ENCODE measurements at places on chromosomes 16 and 17. TPM values are rescaled to one million over a fixed set of nuclear protein-coding genes. Genes with fewer than 3 reads are reported as not detected.
A peak's percentile ranks its signal among the peaks of the same experiment; 100 is the strongest.

DNA sequence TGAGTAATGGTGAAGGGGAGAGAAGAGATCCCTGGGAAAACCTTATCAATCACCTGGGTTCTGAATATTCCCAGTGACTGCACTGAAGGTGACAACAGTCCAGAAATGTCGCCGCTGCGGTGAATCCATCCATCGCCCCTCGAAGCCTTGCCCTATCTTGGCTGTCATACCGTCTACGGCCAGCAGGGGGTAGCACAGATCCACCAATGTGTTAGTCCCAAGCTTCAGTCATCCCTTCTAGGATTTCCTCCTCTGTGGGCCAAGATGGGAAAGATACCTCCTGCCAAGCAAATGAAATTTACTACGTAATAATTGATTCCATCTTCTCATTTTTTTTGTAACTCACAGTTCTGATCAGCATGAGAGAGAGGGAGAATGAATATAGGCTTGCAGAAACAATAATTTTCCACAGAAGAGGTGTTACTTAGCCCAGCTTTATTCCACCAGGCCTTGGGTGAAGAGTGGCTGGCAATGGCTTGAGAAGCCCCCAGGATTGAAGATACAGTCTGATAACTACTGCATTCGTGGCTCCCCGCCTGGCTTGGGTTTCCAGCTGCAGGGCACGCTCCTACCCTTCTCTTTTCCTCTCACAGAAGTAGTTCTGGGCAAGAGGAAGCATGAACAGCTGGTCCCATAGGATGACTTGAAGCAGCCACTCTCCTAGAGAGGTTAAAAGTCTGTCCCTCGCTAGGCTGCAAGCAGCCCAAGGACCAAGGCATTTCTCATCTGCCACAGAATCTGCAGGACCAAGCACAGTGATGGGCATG is 2.6 kb upstream of the FMNL1 start:
- peak; percentile 88 for DNase-seq

DNA sequence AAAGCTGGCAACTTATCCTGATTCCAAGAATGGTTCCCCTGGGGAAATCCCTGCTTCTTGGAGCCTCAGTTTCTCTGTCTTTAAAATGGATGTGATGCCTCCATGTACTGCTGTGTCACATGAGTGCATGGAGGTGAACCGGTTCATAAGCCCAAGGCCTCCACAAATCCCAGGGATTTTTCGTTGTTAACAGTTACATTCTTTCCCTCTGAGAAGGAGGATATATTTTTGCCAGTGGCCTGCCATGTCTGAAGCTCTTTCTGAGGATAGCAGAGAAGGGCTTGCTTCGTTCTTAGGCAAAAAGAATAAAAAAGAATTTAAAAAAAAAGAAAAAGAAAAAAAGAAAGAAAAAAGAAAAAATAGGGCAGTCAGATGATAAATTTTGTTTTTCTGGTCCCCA is 52.2 kb upstream of the CIBAR2 start:
- no peak for DNase-seq

DNA sequence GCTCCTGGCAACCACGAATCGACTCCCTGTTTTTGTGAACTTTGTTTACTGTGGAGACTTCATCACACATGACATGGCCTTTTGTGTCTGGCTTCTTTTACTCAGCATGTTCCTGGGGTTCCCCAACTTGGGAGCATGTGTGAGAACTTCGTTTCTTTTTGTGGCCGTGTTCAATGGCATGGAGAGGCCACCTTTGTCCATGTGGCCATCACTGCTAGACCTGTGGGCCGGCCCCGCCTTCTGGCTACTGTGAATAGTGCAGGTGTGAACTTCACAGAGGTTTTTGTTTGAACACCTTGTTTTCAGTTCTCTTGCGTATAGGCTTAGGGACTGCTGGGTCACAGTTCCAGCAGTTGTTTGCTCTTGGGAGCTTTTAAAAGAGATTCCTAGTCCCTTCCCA is 5.7 kb upstream of the SLC38A8 start:
- peak; percentile 59 for DNase-seq

The ACSM2A gene
- total RNA-seq, result not detected

The CDH13 gene
- total RNA-seq, result 27.2 TPM

- no peak for DNase-seq
These were observed 232.3 kb downstream of the KATNIP start for GRCh38 chr16:27781981-27782880.

GRCh38 chr16:20064931-20065330 is 8.8 kb downstream of the GPR139 start:
- no peak for DNase-seq
